ENCODE measurements at places on chromosomes 2 and 18. TPM values are rescaled to one million over a fixed set of nuclear protein-coding genes. Genes with fewer than 3 reads are reported as not detected.

- no peaks in the 10 kb centered on the region for H3K4me1 ChIP-seq
- H3K27me3 ChIP-seq = peaks cover 5% of the 10 kb centered on the region
- no peak overlapping the region for H3K4me3 ChIP-seq
- no peaks in the 10 kb centered on the region for H3K36me3 ChIP-seq
- no peak overlapping the region for H3K27ac ChIP-seq
- no peak for DNase-seq
Observed at GRCh38 chr2:64291181-64291580, 147.0 kb upstream of the PELI1 start.

- H3K27me3 ChIP-seq = peaks cover 24% of the 10 kb centered on the region
- no peaks in the 10 kb centered on the region for H3K4me1 ChIP-seq
- H3K4me3 ChIP-seq = no peak overlapping the region
- no peak for DNase-seq
- no peaks in the 10 kb centered on the region for H3K36me3 ChIP-seq
Observed at GRCh38 chr18:49921318-49921985, 108.1 kb upstream of the ACAA2 start.

DNA sequence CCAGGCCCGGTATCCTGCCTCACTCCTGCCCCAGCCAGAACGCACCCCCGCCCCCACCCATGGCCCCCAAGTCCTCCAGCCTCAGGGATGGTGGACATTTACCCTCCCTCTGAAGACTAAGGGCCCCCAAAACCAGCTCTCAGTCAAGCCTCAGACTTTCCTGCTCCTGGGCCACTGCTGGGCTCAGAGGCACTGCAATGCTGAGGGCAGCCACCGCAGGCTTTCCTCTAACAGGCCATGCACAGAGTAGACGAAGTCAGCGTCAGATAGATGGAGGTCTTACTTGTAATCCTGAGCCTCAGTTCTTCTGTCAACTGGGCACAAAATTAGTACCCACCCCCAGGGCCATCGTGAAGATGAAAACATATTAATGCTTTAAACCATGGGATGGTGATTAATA, 92.6 kb downstream of the TTC32 start:
- no peaks in the 10 kb centered on the region for H3K4me1 ChIP-seq
- H3K27me3 ChIP-seq = no peaks in the 10 kb centered on the region
- no peak overlapping the region for H3K4me3 ChIP-seq
- no peak overlapping the region for H3K27ac ChIP-seq

The SPC25 gene
- 52.2 TPM for total RNA-seq

The RTP5 gene
- total RNA-seq = not detected

- H3K4me3 ChIP-seq = no peak overlapping the region
- no peaks in the 10 kb centered on the region for H3K4me1 ChIP-seq
- no peaks in the 10 kb centered on the region for H3K27me3 ChIP-seq
- no peak for DNase-seq
Observed at GRCh38 chr18:75845413-75845812, 417.9 kb upstream of the SMIM21 start.

DNA sequence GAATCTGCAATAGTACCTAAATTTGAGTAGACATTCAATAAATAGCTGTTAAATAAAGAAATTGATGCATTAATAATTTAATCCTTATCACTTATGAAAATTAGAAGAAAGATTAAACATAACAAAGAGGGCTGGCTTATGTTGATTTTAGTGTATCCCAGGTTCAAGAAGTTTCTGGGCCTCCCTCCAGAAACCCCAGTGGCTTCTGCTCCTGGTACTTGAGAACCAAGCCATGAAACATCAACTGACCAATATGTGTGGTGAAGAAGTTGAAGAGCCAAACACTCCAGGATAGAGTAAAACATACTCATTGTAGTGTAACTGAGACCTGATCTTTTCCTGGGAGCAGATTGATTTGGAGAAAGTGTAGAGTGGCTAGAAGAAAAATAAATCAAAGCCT, 1465.7 kb upstream of the PIK3C3 start:
- no peak overlapping the region for H3K4me3 ChIP-seq
- H3K4me1 ChIP-seq = no peaks in the 10 kb centered on the region
- H3K27ac ChIP-seq = no peak overlapping the region
- H3K36me3 ChIP-seq = no peaks in the 10 kb centered on the region
- no peaks in the 10 kb centered on the region for H3K27me3 ChIP-seq
- DNase-seq = no peak

Data from activated CD4-positive, alpha-beta T cell treated with anti-CD3 and anti-CD28 coated beads, Interleukin-2, amount 10 ng/mL, durations not matched to agents 7 days and 5 days (primary cell).